ENCODE measurements at places on chromosomes 2 and 18.

DNA sequence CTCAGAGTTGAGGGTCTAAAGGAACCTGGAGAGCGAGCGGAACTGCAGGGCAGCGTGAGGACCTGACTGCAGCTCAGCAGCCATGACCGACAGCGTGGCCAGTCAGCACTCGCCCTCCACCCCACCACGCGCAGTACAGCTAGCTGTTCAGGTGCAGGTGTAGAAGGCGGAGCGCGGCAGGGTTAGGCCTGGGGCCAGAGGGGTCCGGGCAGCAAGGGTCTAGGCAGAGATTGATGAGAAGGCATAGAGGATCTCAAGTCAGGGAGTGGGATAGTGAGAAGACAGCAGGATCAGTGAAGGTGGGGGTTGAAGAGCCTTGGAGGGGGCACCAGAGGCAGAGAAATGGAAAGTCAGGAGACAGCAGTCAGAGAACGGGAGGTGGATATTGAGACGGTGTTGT, 71.0 kb downstream of the STEAP3 start:
- no peak for DNase-seq

DNA sequence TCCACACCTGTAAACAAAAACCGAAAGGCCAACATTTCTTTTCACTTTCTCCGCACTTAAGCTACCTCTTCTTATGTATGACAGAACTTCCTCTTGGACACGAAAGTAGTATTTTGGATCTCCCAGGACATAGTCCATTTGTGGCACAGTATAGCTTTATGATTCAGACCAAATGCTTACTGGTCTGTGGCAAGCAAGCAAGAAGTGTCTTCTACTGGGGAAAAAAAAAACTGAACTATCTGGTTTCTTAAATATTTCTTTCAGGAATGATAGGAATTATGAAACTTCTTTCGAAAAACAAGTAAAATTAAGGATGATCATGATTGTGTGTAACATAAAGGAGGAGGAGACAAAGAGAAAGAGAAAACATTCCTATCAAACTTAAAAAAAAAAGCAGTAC, 33.6 kb downstream of the SRBD1 start:
- DNase-seq = no peak

DNA sequence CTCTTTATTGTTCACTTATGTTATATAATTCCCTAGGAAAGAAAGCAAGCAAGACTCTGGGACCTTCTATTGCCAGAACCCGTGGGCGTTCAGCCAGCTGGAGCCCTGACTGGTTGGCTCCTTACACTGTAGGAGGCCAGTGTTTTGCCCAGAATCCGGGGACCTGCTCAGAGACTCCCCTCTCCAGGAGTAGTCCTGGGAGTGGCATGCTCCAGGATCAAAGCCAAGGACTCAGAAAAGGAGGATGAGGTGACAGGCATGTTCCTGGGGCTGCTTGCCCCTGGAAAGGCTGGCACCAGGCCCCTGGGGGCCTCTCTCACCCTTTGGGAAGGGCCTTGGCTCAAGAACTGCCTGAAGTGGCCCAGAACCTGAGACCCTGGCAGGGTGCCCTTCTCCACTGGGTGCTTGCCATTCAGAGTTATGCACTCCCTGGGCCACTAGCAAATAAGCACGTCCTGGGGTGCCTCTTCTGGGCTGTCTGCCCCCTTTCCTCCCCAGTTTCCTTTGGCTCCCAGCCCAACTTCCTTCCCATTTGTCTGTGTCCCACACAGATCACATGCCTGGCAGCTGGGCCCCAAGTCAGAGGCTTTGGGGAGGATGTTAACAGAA, 19.6 kb upstream of the KIF3C start:
- no peak for DNase-seq

DNA sequence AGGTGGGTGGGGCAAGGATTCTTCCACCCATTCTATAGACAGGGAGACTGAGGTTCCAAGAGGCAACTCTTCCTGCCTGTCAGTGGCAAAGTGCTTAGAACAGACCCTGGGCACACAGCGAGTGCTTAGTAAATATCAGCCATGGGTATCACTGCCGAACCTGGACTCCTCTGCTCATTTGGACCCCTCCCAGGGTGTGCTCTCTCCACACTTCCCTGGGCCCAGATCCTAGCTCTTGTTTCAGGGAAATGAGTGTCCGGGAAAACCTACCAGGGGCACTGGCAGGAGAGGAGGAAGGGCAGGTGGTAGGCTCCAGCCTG, 136.3 kb downstream of the CYP26B1 start:
- no peak for DNase-seq
